ENCODE measurements at places on chromosomes 3 and 15.
A peak's percentile ranks its signal among the peaks of the same experiment; 100 is the strongest.

- peak; percentile 74 for DNase-seq
These were observed 22.7 kb downstream of the MGLL start for GRCh38 chr3:127799476-127800222.

DNA sequence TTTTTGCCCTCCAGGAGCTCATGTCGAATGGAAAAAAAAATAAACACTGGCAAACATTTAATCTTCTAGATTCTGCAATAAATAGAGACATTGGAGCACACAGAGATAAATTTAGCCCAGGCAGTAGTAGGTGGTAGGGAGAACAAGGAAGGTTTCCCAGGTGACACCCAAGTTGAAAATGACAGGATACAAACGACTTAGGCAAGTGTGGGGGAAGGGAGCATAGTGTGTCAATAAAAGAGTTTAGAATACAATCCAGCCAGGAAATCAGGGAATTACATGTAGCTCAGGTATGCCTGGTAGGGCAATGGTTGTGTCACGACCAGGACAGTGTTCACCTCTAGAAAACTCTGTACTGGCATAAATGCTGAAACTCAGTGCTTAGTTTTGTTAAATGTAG, 364.6 kb upstream of the AGTR1 start:
- DNase-seq, result no peak

GRCh38 chr3:16183601-16184270, 9.3 kb downstream of the GALNT15 start:
- peak; percentile 68 for DNase-seq

GRCh38 chr15:69782809-69783208, 314.9 kb downstream of the TLE3 start:
- DNase-seq, result no peak

DNA sequence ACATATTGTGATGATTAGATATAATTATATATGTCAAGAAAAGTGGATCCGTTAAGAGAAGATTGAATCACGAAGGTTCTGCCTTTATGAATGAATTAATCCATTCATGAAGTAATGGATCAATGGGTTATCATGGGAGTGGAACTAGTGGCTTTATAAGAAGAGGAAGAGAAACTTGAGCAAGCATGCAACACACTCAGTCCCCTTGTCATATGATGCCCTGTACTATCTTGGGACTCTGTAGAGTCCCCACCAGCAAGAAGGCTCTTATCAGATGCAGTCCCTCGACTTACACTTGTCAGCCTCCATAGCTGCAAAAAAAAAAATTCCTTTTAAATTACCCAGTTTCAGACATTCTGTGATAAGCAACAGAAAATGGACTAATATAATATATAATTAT, 301.9 kb downstream of the RAP2B start:
- no peak for DNase-seq

DNA sequence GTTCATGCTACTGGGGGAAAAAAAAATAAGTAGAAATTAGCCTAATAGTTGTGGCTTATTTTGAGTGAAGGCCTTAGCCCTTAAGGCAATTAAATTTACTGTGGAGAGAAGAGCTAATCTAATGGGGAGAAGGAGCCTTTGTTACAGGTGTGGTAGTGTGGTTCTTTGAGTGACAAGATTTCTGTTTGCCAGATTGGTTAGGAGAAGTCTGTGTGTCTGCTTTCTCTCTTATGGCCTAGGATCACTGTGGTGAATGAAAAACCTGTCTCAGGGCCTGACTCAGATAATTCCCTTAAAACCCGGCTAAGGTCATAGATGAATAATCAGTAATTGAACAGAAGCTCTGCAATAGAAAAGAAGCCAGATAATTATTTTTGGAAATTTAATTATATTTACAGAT, 27.0 kb downstream of the OPA1 start:
- DNase-seq, result no peak

DNA sequence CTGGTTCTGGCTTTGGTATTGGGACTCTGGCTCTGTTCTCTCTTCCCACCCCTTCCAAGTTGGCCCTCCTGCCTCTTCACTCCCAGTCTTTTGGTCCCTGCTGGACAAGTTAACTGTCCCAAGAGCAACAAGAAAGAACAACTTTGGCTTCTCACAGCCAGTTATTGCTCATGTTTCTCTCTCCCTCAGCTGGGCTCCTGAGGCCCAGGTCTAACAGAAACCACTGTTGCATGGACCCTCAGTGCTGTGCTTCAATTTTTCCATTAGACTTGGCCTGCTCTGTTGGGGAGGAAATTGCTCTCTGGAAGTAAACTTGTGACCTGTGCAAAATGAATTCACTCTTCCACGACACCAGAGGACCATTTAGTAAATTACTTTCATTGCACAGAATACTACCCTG, 64.5 kb downstream of the CHST2 start:
- DNase-seq, result no peak

DNA sequence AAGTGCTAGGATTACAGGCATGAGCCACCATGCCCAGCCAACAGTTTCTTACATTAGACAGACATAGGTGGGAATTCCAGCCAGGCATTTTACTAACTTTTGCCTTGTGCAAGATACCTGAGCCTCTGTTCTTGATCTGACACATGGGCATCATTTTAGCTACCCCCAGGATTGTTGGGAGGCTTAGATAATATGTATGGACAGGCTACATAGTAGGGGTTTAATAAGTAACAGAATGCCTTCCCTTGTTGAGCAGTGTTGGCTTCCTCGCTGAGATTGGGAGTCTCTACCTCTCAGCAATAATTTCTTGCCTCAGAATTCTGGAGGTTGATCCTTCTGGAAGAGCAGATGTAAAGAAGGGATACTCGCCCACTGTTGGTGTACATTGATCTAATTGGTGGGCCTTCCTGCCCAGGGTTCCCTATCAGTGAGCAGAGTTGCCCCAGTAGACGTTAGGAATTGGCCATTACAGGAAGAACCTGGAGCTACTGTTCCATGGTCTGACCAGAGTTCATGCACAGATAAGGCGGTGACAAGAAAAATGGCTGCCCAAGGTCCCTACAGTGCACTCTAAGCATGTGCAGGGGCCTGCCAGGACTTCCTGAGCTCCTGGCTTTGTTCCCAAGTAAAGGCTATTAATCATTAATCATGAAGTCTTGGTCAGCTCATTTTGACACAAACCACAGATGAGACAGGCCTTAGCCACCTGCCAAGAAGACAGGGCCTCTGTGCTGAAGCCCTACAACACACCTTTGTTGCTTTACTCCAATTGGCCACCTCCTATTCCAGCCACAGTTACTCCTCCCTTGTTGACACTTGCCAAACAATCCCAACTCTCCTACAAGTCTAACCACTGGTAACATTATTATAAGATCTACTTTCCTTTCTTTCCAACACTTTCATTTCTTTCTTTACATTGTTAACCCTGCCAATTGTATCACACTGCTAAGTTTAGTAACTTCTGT, 5.0 kb upstream of the IL17RE start:
- DNase-seq, result no peak

GRCh38 chr3:126130081-126130855, 46.3 kb upstream of the SLC41A3 start:
- DNase-seq, result no peak

DNA sequence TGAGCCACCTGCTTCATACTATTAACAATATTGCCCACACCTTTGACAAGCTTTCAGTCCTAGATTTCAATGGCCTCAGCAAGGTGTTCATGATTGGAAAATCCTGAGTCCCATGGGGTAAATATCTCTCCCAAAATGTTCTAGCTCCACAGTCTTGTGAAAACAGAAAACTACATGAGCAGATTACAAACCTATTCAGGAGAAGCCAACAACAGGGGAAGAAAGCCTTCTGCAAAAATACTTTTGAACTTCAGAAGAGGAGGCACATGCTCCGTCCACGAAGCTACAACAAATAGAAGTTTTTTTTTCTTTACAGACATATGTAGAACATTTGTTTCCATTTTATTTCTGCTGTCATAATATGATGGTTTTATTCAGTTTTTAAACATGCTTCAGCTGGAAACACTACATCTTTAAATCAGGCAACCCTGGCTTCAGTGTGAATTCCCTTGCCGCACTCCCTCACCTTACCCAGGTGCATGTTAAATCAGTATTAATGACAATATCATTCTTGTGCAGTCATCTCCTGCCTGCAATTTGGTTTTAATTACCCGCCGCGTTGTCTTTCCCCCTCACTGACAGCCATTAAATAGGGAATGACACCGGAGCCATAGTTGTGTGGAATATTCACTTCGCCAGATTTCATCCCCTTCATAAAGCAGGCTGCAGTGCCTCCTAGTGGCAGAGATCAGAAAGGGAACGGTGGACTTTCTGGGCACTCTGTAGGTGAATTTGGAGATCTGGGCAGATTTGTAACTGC, 725.5 kb upstream of the ARRDC4 start:
- DNase-seq, result no peak

- no peak for DNase-seq
These were observed 148.4 kb downstream of the MAGI1 start for GRCh38 chr3:65890328-65890727.

GRCh38 chr3:20140881-20141280, 45.1 kb downstream of the SGO1 start:
- no peak for DNase-seq

DNA sequence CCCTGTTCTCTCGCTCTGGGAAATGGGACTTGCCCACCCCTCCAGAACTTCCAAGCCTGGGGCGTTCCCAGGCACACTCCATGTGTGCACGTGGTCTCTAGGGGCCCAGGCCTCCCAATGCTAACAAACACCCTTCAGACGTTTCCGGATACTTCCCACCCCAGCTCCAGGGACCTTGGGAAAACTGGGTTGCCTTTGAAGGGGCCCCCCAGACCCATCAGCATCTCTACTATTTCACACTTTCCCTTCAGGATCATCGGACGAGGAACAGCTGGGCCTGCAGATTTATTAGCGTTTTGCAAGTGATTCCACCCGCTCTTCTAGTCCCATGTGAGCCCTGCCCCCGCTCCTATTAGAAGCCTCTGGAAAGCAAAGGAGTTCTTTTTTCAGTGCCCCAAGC, 63.2 kb downstream of the MAGEF1 start:
- no peak for DNase-seq

DNA sequence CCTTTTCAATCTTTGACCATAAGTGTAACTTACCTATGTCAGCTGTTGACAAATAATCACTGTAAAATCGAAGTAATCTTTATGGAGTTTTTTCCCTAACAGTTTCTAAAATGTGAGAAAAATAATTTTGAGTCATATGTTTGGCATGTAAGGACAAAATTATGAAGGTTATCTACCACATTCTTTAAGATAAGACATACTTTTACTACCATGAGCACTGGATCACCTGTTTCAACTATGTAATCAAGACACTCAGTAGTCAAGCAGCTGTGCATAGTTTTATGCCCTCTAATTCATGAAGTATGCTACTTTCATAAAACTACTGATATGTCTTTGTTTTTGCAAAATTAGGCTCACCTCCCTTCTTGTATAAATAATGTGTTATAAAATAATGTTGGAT, 12.1 kb downstream of the FGF7 start:
- no peak for DNase-seq

DNA sequence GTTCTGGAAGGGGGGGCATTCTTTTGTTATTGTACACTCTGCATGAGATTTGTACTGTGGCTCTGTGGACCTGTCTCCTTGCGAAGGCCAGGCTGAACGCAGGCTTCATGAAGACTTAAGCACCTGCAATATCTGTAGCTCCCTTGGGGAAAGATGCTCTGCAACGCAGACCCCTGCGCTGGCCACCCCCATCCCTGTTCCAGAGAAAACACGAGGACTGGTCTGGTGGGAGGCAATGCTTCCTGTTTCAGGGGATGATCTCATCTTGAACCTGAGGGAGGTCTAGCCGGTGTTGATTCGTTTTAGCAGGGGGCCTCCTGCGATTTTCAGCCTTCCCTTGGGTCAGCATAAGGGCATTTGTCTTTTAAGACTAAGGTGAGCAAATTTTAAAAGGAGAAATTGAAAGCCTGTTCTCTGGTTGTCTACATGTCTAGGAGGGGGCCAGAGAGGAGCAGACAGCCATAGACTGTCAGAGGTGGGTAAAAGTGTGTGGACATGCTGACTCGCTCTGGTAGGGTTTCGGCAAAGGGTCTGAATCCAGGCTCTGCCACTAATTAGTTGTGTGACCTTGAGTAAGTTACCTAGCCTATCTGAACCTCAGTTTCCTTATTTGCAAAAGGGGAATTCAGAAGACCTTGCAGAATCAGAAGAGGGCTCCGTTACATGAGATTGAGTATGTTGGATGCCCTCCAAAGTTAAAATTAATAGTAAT, 80.9 kb upstream of the RASGRF1 start:
- DNase-seq, result no peak

DNA sequence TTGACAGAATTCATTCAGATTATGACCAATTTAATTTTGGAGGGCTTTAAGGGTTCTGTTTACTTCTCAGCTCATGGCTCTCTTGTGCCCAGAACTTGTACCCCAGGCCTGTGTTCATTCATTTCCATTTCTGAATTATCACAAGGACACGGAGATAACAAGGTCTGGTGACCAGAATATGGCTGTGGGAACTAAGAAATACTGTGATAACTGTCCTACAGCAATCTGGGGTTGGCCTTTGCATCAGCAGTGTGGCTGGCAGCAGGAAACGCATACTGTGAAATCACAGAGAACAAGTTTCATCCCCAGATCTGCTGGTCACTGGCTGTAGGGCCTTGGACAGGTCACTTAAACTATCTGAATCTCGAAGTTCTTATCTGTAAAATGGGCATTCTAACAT, 41.8 kb upstream of the TPM1 start:
- DNase-seq, result no peak

DNA sequence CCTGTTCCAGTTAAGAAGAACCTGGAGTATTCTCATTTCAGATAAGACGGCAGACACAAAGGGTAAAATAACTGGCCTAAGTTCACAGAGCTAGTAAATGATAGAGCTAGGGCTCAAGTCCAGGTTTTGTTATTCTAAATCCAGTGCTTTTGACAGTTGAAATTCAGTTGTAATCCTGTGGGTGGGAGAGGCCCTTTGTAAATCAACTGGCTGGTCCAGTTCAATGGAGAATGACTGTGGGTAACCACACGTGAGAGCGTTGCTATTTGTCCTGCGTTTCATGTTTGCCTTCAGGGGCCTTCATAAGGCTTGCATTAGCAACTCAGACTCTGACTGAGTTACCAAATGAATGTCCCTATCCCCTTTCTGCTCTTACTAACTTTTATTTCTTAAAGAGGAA, 24.2 kb upstream of the CD96 start:
- DNase-seq, result peak; percentile 30

- no peak for DNase-seq
These were observed 18.0 kb downstream of the CLDN11 start for GRCh38 chr3:170436697-170437096.

GRCh38 chr3:18419232-18419631, 5.9 kb downstream of the SATB1 start:
- DNase-seq, result no peak

DNA sequence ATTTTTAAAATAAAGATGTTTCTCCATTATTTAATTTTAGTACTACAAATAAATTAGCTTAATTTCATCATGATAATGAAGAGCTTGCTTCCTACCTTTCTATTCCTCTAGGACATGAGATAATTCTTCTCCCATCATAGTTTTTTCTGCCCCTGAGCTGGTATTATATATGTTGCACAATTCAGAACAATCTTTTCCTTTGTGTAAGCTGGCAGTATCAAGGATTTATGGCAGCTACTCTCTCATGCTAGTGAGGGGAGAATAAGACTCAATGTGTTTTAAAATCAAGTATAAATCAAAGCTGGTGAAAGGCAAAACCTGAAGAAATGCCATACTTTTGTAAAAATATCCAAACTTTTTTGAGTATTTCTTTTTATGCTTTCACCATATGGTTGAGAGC, 1405.3 kb downstream of the SI start:
- no peak for DNase-seq

All from BJ (cell line).